ENCODE measurements at places on chromosomes 7 and 10.
A peak's percentile ranks its signal among the peaks of the same experiment; 100 is the strongest.

GRCh38 chr7:100044718-100045117, 4.9 kb upstream of the ZSCAN21 start:
- no peak for DNase-seq

DNA sequence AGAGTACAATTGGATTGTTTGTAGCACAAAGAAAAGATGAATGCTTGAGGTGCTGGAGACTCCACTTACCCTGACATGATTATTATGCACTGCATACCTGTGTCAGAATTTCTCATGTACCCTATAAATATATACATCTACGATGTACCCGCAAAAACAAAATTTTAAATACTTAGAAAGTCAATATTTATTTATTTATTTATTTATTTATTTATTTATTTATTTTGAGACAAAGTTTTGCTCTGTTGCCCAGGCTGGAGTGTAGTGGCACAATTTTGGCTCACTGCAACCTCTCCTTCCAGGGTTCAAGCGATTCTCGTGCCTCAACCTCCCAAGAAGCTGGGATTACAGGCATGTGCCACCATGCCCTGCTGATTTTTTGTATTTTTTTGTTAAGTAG, 35.1 kb upstream of the EBF3 start:
- DNase-seq: no peak

DNA sequence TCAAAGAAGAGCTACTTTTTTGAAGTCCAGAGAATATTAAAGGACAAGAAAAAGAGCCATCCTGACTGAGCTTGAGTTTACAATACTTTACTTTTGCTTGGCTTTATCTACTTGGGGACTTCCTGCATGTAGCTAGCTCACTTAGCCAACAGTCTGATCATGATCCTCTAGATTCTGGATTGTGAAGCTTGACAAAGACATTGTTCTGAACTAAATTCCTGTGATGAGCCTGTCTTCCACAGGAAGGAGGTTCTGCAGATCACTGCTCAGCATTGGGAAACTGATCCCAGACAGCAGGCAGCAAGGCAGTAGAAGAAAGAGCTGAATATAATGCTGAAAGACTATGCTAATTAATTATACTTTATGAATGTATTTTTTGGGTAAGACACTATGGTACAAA, 296.4 kb downstream of the DGKB start:
- DNase-seq: no peak

- DNase-seq: peak; percentile 31
Measured at GRCh38 chr10:11341283-11341960, 270.0 kb downstream of the USP6NL start.

DNA sequence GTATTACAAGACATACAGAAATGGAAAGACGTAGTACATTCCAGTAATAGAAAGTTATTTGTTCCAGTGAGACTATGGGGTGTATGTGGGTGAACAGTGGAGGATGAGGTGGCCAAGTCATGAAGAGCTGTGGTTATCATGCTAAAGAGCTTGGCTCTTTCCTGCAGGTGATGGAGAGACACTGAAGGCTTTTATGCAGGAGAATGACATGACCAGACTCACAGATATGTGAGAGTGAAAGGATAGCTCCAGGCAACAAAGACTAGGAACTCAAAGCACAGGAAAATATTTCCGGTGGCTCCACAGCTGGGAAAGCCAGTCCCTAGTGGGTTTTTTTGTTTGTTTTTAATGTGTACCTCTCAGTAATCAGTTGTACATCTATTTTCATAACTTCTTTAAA, 133.5 kb downstream of the TSPAN12 start:
- no peak for DNase-seq

DNA sequence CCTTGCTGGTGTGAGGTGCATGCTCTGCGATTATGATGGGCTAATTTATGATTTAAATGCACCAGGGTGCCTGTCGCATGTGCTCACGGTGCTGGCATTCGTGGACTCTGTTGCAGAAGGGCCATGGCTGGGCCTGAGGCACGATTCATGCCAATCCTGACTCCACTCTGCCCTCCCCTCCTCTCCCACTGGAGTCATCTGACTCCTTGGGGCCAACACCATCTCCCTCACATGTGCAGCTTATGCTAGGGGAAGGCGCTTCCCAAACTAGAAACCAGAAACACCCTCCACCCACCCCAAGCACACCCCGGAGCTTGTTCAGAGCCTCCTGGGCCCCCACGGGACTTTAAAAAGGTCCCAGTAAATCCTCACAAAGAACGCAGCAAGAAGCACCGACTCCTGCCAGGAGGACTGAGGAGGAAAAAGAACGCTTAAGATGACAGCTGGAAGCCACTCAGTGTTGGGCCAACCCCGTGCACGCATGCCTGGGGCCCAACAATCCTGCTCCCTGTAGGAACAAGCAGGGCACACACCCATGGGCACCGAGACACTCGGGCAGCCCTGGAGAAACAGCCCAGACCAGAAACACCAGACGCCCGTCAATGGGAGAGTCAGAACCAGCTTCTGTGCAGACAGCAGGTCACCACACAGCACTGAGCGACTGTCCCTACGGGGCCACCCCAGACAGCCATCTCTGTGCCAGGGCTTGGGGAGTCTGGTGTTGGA, 14.1 kb downstream of the BRI3 start:
- no peak for DNase-seq

DNA sequence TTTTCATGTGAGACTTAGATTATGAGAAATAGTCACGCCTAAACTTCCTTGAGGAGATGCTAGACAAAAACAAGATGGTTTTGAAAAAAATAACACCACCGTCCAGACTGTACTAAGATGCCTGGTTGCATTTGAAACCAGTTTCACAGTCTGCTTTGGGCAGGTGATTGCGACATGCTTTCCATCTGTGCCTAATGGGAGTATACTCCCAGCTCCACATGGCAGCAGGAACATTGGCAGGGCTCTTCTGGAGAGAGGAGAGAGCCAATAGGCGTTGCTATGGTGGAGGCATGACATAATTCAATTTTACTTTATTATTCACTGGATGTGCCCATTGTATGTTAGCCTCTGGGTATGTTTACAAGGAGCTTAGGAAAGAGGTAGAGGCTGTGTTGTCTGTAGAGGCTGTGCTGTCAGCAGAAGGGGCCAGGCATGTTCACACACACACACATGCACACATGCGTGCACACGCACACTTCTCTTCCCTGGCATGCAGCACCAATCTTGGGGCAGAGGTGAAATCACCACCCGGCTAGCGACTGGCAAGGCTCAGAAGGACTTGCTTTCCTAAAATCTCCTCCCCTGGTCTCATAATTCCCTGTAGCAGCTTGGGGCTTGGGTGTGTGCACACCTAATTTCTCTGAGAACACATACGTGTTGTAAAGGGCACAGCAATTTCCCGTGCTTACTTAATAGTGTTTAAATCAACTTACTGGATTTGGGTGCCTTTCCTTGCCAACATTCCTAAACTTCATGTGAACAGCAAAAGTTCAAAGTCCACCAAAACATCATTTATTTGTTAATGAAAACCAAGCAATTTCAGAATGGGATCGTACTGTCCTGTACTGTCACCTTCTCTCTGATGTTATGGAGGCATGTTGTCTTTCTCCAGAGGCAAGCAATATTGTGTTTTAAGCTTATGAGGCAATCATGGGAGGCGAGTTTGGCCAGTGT, 162.1 kb downstream of the TCF7L2 start:
- no peak for DNase-seq

GRCh38 chr10:109668154-109668665, 255.1 kb downstream of the XPNPEP1 start:
- no peak for DNase-seq

DNA sequence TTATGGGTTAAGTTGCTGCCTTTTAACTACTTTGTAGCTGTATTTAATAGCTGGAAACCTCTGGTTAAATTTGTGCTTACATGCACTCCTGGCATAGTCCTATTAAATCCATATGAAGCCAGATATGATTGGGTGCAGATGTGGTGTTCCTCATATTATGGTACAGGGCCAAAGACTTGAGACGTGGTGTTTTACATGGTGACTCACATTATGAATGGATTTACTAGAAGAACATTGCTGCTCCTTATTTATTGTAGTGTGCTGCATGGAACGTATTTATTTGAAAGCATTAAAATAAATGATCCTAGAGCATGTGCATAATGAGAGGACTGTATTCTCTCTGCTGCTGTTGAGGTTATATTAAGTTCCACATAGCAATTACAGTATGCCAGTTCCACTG, 224.1 kb downstream of the SLC25A13 start:
- DNase-seq: no peak

DNA sequence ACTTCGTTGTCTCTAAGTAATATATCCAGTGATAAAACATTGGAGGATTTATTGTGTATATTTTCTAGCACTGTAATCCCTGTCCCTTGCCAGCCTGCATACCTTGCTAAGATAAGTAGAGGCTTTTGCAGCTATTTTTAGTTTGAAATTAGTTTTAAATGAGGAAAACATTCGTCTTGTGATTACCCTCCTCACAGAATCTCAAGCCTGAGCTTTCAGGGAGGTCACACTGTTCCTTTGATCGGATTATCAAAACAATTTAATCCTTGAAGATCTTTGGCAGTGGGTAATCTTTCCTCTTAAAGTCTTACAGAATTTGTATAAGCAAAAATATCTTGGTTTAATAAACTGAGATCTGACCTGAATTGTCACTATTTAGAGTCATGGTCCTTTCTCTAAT, 897.0 kb upstream of the CELF2 start:
- no peak for DNase-seq

DNA sequence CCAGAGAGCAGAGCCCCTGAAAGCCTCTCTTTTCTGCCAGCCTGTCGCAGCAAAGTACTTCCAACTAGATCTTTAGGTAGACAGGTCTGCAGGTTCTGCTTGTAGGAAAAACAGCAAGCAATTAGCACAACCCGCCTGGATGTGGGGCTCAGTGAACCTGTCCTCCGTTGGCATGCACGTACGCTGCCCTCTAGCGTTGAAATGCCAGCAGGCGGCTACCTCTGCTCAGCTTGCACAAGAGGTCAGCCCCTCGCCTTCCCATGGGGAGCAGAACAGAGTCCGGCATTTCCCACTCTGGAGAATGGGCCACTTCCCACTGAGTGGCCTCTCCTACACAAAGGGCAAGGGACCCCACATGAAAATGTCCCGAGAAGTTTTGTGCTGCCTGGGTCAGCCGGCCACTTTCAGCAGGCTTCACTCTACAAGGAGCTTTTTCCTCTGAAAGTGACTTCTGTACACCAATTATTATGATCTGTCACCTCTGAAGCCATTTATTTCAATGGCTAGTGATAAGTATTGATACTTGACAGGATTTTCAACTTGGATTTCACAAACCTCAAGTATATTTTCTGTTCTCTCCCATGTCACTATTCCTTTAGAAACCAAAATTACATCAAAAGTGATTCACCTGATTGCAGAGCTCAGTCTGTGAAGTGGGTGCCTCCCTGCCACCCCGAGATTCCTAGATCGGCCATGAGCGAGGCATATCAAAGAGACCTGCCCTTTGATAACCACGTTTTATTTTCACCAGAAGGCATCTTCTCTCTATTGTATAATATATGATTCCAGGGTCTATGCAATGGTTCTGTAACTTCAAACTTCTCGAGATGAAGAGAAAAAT, 56.7 kb downstream of the JCAD start:
- DNase-seq: peak; percentile 17

DNA sequence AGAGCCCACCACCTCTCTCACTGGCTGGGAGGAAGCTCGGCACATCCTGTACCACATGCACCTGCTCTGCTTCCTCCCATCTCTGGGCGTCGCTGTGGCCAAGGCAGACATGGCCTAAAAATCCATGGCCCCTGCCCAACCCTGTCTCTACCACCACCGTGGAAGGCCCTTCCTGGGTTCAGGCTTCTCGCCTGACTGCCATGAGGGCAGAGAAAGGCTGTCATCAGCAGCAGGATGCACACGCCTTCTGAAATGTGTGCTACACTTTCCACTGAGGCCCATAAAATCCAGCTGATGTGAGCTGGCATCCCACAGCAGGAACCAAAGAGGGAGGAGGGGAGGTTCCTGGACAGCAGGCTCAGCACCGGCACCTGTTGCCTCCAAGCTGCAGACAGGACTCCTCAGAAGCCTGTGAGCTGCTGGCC, 93.4 kb downstream of the PTPRN2 start:
- no peak for DNase-seq

DNA sequence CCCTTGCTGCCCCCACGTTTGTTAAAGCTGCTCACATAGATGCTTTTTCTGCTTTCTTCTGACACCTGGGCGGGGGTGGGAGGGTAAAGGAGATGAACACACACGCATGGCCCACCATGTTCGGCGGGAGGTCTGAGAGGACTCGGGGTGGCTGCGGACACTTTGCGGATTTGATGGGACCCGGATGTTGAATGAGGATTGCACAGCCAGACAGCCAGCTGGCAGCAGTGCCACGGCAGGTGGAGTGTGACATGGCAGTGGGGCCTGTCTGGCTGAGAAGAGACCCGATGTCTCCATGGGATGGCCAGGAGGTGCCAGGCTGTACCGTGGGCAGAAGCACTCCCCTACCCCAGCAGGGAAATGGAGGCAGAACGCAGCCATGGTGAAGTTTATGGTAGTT, 31.2 kb downstream of the PPP2R2D start:
- DNase-seq: no peak

- DNase-seq: no peak
Measured at GRCh38 chr10:126892226-126893175, 12.7 kb upstream of the DOCK1 start.

GRCh38 chr10:124680675-124681074, 63.5 kb downstream of the FAM53B start:
- DNase-seq: no peak

DNA sequence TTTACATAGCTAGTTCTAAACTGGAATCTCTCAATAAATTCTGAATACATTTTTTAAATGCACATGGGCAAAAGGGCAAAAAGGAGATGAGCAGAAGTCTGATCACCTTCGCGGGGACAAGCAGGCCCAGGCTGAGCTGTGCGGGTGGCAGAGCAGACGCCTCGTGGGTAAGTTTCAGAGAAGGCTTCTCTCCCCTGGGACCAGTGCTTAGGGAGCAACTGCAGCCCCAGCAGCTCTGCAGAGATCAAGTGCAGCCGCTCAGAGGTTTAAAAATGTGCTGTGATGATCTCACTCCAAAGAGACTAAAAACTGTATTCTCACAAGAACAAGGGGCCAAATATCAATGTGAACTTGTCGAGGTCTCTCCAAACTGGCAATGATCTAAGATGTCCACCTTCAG, 264.3 kb upstream of the RNF32 start:
- DNase-seq: no peak

- no peak for DNase-seq
Measured at GRCh38 chr10:97861097-97861750, 11.6 kb downstream of the GOLGA7B start.

DNA sequence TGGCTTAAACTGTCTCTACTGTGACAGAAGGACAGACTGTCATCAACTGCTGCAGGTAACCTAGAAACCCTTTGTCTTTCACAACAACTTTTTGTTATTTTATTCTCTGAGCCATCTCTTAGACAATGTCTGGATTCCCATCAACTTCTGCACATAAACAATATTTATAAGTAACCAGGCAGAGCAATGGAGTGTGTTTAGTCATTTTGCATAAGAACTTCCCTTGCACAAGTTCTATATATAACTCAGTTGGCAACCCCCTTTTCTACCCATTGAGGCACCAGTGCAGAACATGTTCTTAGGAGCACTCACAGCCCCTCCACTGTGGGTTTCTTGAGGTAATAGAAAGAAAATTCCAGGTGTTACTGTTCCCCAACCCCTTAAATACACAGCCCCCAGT, 65.0 kb upstream of the IL6 start:
- no peak for DNase-seq
